GM23248 (cell line): ENCODE measurements at places on chromosomes 6 and 20.

DNA sequence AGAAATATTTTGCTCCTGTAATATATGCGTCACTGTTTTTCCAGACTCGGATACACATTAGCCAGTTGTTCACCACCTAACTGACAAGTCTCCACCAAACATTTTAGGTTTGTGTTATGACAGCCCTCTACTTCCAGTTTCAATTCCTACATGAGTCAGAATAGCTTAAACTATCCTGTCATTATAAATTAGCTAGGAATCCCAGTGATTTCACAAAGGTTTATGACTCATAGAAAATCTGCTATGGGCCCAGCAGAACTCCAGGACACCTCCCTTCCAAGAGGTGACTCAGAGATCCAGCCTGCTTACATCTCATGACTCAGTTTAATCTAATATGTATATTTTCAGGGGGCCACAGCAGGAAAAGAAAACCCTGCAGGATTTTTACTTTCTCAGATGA is 17.4 kb upstream of the PLCB4 start:
- peak; percentile 98 for DNase-seq

DNA sequence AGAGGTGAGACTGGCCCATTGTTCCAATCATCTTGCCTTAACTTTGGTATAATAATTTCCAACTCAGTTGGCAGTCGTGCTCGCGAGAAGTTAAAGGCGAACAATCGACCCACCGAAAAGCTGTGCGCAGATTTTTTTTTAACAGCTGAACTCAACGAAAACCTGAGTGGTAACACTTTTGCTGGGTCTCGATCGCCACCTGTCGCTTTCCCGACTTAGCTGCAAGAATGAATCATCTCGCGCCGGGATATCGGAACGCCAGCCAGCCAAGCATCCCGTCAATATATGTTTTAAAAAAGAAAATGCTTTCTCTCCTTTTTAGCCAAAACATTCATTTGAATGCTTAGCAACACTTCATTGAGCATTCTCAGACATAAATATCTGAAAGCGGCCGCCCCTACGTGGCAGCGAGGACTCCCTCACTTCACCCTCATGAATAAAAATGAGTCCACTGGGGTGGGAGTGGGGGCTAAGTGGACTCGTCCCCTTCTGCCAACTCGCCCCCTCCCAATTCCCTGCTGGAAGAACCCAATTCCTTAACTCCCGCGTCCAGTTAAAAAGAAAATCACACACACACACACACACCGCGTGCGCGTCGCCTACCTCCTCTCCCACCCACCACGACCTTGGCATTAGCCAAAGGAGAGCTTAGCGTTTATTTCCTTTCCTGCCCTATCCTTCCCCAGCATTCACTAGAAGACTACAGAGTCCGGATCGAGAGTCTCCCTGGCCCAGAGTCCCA is 1.5 kb downstream of the COL12A1 start:
- DNase-seq: peak; percentile 97

DNA sequence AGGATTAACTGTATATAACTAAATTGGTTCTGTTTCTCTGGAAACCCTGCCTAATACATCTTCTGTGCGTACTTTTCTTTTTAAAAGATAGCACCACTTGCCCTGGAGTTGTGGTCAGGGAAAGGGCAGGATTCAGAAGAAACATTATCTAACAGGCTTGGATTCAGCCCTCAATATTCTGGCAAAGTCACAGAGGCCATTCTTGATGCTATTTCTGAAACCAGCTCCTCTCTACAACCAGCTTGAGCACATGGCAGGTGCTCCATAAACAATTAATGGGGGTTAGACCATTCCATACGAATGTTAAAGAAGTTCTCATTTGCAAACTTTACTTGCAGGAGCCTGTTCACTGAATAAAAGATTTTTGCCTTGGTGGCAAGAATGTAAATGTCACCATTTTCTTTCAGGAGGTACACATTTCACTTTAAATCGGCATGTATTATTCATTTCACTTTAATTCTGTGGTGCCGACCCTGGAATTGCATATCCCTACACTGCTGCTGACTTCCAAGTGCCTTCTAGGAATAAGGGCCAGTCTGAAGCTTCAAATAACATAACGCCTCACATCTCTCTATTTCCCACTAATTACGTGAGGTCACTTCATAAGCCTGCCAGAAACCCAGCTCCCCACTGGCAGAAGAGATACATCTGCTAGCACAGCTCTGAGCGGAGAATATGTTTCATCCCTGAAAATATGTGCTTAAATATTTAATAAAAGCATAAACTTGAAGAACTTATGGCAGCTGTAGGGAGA is 248.7 kb downstream of the ADGRG6 start:
- no peak for DNase-seq

DNA sequence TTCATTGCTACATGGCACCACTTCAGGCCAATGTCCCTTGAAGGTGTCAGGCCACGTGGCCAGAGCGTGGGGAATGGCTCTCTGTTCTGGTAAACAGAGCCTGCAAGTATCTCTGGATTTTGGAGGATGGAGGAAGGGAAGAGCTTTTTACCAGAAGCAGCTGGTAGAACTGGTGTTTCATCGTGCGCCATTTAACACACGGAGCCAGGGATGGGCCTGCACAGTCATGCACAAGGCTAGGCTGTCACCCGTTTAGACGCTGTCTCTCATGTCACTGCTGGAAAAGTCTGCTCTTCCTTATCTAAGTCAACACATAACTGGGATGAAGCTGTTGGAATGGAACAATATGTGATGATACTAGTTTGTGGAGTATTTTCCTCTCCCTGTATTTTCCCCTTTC is 123.9 kb downstream of the IBTK start:
- no peak for DNase-seq

DNA sequence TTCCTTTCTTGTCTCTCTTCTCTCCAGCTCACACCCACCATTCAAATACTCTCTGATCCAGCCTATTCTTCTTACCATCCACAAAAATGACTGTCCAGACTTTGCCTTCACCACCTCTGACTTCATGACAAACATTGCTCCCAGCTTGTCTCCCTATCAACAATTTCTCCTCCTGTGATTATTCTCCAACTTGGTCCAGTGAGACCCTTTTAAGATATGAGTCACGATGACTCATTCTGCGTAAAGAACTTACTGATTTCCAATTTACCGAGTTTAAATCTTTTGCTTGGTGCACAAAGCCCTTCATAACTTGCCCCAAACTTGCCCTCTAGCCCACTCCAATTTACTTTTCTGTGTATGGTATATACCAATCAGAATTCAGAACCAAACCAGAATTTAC is 833.2 kb downstream of the MAFB start:
- DNase-seq: peak; percentile 48

- DNase-seq: peak; percentile 71
These were observed 263.9 kb upstream of the NT5E start for GRCh38 chr6:85185977-85186376.

- DNase-seq: peak; percentile 7
These were observed 155.8 kb downstream of the RNGTT start for GRCh38 chr6:88807622-88808021.

DNA sequence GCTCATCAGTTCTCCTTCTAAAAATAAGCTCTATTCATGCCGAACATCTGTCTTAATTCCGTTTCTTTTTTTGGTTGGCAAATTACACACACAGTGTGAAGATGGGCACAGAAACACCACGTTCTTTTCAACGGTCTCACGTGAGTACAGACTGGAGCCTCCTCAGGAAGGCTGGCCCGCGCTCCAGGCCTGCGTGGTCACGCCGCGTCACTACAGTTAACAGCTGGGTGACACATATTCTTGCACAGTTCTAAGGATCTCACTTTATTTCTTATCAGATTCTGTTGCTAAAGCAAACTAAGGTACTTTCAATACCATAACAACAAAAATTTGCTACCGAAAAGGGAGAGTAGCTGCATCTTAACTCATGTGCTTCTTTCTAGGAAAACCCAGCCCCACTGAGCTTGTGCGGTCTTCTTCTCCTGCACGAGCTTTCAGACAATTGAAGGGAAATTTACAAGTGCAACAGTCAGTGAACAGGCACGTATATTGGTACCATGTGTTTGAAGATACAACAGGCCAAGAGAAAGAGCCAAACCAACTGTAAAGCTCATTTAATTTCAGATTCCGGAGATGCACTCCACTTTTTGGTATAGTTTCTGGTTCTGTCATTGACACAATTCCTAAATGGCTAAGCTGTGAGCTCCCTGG is 55.6 kb upstream of the MPC1 start:
- DNase-seq: peak; percentile 69

GRCh38 chr6:92522589-92522988 is 896.8 kb downstream of the EPHA7 start:
- DNase-seq: no peak

GRCh38 chr6:44201638-44202303 is 15.0 kb upstream of the MYMX start:
- no peak for DNase-seq

DNA sequence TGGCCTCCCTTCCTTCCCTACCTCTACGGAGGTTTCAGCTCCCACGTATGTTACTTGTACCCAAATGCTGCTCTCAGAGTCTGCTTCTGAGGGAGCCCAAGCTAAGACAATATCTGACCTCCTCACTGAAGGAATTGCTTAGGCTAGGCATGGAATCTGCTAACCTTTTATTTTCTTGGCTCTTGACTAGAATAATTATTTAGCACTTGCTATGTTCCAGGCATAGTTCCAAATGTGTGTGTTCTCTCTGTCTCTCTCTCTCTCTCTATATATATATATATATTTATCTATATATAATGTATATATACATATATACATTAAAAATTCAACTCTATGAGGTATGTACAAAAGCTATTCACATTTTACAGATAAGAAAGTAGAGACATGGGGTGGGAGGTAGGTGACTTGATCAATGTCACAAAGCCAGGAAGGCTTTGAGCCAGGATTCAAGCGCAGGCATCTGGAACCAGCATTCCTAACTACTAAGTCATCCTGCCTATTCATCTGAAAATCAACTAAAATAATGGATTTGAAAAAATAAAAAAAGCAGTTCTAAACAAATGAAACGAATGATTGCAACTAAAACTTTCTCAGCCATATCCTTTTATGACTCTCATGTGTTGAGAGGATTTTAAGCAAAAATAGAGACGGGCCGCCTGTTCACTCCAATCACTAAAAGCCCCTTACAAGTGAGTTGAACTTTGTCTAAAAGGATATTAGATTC is 189.7 kb upstream of the JAG1 start:
- peak; percentile 79 for DNase-seq

DNA sequence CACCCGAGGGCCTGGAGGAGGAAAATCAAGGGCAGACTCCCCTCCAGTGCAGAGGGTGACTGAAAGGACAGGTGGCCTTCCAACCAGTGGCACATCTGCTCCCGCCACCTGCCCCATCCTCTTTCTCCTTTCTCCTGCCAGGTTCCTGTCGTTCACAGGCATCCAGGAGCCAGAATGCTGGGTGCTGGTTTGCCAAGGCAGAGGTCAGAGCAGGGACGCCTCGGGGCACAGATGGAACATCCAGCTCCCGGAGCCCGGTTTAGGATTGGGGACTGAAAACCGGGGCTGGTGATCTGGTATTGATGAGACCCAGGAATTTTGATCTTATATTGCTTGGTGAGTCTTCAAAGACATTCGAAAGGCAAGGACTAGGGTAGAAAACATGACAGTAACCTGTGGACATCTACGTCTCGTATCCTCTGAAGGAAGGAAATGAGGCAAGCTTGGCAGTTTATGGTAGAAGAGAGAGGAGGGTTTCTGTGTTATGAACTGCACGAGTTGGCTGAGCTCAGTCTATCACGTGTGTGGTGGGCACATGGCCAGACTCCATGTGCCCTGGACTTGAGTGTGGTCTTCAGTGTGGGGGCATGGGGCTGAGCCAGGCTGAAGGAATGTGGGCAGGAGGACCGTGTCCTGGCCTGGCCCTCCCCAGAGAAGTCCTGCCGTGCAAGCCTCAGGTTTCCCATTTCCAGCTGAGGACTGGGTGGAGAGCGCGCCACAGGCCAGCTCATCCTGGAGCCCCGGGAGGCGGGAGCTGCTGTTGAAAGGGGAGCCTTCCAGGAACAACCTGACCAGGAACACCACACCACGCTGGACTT is 74.2 kb downstream of the IRF4 start:
- DNase-seq: no peak

DNA sequence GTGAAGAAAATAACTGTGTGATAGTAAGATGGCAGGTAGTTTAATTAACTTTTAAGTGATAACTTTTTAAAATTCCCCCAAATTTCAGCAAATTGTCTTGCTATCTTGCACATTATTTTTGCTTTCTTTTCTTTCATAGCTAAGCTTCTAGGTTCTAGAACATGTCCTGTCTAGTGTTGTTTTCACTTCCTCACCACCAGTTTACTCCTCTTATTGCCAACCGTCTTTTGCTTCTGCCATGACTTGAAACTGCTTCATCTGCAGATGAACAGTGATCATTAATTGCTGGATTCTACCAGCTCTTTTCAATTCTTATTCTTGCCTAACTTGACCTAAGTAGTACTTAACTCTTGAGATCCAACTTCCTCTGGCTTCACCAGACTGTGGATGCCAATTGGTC is 137.8 kb downstream of the CENPW start:
- no peak for DNase-seq

DNA sequence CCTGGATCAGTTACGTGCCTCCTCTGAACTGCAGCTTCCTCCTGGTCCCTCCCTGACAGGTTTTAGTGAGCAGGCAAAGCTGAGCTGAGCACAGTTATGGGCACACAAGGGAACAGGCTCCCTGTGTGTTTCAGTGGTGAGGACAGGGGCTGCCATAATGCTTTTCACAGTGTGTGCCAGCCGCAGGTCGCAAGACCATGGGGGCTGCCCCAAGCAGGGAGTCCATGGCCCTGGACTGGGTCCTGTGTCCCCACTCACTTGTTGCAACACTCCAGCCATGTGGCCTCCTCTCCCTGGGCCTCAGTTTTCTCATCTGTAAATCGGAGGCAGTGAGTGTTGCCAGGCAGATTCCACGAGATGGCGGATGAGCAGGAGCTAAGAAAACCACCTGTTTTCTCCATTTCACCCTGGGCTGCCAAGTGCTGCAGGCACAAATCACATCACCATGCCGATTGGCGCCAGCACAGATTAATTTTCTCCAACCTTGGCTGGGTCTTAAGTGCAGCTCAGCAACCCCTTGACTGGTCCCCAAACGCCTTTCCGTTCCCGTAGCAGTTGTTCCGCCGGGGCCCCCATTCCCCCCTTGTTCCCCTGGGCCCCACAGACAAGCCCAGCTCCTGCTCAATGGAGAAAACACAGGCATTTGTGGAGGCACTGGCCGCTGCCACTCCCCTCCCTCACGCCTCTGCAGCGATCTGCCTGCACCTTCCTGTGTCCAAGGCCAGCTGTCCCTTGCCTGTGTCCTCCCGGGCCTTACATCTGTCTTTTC is 57.1 kb upstream of the NNAT start:
- DNase-seq: no peak

DNA sequence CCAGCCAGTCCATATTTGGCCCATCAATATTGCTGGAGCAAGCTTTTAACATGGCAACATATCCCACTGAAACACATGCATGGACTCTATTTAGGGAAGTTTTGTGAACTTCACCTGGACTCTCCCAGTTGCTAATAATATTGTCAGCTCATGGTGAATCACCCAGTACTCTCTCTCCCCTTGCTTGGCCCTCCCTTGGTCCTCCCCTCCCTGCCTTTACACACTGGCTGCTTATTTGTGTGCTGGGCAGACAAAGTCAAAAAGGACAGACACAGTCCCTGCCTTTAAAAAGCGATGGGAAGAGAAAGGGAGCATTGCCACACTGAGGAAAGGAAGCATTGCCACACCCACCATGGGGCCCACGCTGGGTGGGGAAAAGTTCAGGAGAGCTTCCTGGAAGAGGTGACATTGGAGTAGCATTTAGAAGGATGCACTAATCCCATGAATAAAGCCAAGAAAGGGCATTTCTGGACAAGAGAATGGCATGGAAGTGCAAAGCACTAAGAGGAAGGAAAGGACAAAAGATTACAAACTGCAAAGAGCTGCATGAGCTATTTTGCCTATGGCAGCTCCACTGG is 143.4 kb upstream of the EXOC2 start:
- no peak for DNase-seq
